LHCN-M2 (cell line): ENCODE measurements at places on chromosomes 6 and 20. TPM values are rescaled to one million over a fixed set of nuclear protein-coding genes. Genes with fewer than 3 reads are reported as not detected.

DNA sequence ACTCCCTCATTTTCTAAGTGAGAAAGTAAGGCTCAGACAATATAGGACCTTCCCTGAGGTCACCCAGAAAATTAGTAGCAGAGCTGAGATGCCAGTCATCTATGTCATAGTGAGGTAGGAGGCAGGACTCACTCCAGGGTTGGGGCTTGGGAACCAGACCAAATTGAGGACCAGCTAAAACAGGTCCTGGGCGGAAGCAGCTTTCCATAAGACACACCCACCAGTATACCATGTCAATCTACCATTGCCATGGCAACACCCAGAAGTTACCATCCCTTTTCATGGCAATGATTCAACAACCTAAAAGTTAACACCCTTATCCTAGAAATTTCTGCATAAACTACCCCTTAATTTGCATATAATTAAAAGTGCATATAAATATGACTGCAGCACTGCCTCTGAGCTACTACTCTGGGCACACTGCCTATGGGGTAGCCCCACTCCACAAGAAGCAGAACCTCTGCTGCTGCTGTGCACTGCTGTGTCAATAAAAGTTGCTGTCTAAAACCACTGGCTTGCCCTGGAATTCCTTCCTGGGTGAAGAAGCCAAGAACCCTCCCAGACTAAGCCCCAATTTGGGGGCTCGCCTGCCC, 30.3 kb upstream of the OCSTAMP start:
- no peak for DNase-seq

DNA sequence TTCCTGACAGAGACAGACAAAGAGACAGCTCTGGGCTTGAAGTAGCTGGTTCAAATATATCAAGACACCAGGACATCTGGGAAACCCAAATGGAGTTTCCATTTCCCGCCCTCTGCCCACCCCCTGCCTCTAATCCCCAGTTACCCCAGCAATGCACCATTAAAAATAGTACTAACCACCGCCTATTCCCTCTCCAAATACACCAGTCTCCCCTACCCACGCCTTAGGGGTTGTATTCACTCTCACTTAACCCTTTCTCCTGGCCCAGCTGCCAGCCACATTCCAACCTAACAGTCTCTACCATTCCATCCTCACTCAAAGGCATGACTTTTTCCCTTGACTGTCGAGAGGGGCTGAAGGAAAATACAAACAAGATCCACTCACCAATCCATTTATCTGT, 22.4 kb downstream of the GABBR1 start:
- DNase-seq, result no peak

DNA sequence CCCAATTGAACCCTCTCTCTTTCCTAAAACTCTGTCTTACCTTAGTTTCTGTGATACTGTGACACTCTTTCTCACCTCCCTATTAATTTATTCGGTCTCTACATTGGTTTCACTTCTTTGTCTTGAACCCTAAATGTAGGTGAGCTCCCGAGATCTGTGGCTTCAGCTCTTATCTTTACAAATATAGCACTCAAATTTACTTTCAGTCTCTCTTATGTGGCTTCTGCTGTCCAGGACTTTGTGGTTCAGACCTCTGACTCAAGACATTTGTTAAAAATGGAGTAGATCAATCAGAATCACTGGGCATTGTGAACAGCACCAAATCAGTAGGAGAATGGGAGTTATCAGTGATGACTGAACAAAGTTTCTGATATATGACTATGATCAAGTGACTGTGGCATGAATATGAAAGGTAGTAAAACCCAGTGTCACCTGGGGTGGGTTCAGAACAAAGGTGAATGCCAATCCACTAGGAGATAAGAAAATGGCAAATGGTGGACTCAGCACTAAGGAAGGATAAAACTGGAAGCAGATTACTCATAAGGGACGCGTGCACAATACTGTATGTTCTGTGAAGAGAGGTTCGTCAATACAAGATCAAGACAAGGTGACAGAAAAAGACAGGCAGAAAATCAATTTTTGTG, 27.2 kb downstream of the IL17F start:
- no peak for DNase-seq

The KCNQ5 gene
- total RNA-seq, result 7.1 and 8.7 TPM in 2 replicates

DNA sequence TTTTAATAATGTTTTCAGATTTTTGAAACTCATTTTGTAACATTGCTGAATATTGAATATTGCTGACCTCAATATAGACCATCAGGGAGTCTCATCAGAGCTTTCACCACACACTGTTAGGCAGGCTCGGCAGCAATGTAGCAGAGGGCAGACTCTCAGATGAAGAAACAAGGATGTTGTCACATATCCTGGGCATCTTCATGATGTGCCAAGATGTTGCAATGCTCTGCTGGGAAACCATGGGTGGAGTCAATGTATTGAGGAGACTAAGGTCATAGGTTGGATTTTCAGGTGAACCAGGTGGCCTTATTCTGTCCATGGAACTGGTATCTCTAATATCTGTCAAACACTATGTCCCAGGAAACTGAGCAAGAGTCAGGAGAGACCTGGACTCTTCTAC, 27.3 kb downstream of the NR2E1 start:
- no peak for DNase-seq

GRCh38 chr6:103983860-103984259, 875.9 kb downstream of the HACE1 start:
- DNase-seq, result no peak

The ME1 gene
- 6.4 and 8.1 TPM in 2 replicates for total RNA-seq

DNA sequence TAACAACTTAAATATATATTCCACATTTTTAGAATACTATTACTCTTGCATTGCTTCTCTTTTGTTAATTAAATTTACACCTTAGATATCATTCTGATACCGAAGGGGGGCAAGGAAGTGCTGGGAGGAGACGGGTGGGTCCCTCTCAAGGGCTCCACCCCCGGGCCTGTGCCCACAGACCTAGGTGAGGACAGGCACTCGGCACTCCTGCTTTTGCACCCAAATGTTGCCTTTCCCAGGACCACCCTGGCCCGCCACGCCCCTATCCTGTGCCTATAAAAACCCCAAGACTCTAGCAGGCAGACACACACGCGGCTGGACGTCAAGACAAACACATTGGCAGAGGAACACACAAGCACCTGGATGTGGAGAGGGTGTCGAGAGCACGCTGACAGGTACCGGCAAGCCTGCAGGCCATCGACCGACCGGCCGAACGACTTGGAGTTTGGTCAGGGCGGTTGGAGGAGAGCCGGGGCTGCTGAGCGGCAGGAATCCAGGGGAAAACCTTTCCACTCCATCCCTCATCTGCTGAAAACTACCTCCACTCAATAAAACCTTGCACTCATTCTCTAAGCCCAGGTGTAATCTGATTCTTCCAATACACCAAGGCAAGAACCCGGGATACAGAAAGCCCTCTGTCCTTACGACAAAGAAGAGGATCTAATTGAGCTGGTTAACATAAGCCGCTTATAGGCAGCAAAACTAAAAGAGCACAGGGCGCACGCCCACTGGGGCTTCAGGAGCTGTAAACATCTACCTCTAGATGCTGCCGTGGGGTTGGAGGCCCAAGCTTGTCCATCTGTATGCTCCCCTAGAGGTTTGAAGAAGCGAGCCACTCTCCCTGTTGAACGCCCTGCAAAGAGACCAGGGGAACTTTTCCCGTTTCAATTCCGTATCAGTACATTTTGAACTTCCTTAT, 197.4 kb upstream of the PRSS16 start:
- no peak for DNase-seq

DNA sequence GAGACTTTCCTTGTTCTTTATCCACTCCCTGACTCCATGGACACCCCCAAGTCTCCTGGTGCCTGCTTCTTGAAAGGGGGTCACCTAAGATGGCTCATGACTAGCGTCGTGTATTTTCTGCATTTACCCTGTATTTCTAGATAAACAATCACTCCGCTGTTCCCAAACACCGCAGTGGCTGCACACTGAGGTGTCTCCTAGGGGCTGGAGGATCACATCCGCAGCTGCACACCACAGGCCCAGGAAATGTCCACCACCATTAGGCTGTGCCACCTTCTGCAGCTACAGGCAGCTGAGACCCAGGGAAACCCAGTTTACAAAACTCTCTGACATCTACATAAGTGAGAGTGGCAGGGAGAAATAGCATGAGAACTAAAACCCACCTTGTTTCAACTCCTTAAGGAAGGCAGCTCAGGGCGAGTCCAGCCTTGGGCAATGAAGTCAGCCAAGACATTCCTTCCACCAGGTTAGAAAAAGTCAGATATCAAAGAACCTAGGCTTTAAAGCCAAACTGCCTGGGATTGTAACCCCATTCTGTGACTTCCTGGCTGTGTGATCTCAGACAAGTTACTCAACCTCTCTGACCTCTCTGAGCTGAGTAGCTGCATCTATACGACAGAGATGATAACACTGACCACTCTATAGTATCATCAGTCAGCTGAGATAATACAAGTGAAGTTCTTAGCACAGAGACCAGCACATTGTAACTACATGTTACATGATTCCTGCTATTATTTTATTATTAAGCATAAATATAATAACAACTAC, 102.2 kb downstream of the SNX5 start:
- no peak for DNase-seq

DNA sequence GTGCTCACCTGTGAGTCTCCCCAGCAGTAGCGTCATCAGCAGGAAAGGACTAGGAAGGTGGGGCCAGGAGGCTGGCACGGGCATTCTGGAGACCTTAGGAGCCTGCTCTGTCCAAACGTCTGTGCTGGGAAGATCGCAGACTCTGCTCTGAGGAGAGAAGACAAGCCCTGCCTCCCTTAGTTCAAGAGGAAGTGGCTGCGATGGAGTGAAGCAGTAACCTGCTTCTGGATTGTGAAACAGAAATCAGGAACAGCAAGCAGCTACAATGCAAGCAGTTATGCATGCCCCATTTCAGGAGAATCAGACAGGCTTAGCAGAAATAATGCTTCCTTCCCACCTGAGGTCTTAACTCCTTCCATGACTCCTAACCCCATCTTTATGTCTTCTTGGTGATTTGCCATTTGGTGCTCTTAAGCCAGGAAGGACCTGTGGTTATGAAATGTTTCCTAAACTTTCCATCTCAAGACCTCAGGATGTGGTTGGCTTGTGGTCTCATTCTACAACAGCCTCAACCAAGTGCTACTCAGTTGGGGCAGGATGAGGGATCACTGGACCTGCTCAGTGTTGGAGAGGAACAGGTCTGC, at the start of gene SIRPB1:
TSS of gene SIRPB1 (minus strand) at position 149 of the 584 bp plus-strand sequence. CDS start at position 84, 65 bp downstream.
- DNase-seq, result no peak

The KIF13A gene
- total RNA-seq, result 32.5 and 37.4 TPM in 2 replicates

DNA sequence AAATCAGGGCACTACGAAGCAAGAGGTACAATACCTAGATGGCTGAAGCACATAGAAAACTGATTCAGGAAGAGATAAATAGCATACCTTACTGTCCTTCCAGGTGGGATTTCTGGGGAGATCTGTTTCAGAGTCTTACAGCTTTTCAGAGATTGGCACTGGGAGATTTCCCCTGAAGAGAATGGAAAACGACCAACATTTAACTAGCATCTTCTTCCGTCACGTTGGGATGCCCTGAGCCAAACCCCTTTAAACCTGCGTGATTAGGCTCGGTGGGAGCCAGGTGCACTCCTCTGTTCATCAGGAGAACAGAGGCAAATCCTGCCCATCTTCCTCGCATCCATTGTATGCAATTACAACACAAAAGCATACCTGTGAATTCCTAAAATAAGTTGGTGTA, 614.5 kb downstream of the HDGFL1 start:
- DNase-seq, result no peak

DNA sequence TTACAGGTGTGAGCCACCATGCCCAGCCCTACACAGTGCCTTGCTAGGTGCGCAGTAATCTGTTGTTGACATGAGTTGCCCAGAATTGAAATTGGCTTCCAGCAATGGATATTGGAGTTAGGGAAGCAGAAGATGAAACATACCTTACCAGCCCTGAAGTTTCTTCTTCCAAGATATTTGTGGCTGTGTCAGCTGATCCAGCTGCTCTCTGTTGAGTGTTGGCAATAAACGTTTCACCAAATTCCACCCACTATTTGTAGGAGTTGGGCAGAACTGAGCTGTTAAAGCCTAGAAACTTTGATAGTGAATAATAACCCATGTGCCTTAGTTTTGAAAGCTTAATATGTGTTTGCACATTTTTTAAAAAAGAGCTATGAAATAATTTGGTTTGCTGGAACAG, 218.2 kb upstream of the SNX9 start:
- no peak for DNase-seq

DNA sequence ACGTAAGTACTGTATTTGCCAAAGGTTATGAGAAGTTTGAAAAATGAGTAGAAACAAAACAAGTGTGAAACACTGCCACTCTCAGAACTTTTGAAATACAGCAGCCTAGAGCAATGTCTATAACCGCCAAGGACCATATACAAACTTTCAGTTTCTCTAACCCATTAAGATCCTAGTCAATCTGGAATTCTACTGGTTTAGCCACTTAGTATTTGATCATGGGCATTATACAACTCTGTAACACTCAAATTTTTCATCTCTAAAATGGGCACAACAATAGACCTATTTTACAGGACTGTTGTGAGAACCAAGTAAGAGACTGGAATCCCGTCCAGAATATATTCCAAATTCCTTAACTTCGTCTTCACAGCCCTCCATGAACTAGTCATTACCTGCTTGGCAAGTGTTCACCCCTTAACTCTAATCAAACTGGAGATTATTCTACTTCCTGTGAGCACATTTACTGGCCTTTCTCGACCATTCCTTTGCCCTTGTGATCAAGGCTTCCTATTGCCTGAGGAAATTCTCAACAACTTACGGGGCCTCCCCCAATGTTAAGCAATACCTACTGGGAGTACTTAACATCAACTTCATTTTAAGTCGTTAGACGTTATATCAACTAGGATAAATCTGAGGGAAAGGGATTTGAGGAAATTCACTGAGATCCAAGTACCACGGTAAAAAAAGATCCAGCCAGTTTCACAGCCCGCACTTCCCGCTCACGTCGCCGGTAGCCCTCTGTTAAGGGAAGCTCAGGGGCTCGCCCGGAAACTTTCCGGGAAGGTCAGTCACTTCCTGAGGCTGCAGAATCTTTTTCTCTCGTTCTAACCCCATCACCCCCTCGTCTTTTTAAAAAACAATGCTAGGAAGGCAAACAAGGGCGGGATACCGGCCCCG, 1.1 kb downstream of the EIF2S2 start:
- peak; percentile 35 for DNase-seq

The CASS4 gene
- total RNA-seq, result 1.2 and 3.8 TPM in 2 replicates

DNA sequence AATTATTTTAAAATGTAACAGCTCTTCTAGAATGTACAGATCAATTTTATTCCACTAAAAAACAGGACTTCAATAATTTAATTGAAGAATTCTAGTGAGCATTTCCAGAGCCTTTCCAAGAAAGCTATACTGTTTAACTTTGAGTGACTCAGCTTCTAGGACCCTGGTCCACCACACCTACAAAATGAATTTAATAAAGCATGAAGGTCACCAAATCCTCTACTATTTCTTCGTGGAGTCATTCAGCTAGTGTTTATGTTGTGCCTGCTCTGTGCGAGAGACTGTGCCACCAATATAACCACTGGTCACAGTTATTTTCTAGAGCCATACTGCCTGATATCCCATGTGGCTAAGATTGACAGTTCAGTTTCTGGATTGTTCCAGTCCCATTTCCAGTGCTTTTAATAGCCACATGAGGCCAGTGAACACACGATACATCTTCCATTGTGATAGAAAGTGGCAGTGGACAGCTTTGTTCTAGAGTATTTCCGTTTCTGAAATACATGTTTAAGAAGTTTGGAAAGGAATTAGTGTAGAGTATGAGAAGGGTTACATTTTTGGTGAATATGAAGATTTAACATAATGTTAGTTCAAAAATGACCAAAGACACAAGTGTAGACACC, 160.7 kb downstream of the MTHFD1L start:
- DNase-seq, result no peak

The CAGE1 gene
- not detected in 2 replicates for total RNA-seq
